ENCODE measurements at places on chromosomes 3 and 15.

DNA sequence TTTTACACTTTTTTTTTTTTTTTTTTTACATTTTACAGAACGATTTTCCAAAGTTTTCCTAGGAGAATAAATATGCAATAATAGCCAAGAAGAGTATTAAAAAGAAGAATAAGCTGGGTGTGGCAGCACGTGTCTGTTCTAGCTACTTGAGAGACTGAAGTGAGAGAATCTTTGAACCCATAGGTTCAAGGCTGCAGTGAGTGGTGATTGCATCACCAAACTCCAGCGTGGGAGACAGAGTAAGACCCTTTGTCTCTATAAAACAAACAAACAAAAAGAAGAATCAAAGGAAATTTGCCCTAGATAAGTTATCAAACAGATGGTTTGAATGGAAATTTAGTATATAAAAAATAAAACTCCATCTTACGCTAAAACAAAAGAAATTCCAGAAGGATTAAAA is 13.3 kb downstream of the XRN1 start:
- DNase-seq = no peak

DNA sequence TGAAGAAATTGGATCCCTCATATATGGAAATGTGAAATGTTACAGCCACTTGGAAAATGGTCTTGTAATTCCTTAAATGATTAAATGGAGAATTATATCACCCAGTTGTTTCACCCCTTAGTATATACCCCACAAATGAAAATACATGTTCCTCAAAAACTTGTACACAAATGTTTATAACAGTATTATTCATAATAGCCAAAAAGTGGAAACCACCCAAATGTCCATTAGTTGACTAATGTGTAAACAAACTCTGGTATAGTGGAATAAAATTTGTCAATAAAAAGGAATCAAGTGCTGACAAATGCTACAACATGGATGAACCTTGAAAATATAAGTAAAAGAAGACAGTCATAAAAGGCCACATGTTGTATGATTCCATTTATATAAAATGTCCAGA is 12.5 kb downstream of the FAM162A start:
- no peak for DNase-seq

DNA sequence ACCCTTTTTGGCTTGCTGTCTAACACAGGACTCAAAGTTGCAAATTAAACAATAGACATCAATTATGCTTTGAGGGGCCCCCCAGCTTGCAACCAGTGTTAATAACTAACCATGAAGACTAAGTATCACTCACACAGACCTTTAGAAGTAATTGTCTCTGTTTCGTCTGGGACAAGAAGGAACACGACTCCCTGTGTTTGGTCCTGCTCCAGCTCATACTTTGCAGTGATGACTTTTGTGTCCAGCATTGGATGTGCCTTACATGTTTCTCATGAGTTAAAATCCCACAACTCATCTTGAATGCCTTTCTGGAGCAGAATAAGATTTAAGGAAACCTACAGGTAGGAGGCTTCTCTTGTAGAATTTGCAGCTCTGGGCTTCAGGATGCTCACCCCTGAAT is 53.1 kb downstream of the GMNC start:
- no peak for DNase-seq

- no peak for DNase-seq
Observed at GRCh38 chr3:78221300-78221699, 1181.4 kb downstream of the ROBO2 start.

DNA sequence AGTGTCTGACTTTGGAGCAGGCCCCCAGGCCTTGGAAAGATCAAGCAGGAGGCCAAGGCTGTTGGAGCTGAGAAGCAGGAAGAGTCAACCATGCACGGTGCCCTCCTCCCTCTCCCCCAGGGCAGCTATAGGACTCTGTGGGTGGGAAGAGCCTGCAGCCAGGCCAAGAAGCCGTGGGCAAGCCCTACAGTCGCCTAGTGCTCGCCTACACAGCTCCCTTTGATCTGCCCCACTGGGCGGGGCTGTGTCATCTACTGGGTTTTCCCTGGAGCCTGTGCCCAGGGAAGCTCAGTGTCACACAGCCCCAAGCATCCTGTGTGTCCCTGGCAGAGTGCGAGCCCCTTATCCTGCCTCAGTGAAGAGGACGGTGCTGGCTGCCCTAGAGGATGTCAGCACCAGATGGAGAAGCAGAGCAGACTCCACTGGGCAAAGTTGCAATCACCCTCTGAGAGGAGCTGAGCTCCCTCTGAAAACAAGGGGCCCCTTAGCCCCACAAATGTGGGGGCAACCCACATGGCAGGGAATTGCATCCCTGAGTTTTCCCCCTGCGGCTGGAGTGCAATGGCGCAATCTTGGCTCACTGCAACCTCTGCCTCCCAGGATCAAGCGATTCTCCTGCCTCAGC is 72.2 kb downstream of the KLF13 start:
- DNase-seq = no peak

- no peak for DNase-seq
Observed at GRCh38 chr3:162802228-162802965, 1305.8 kb downstream of the OTOL1 start.

- no peak for DNase-seq
Observed at GRCh38 chr15:42214600-42214999, 6.5 kb upstream of the VPS39 start.

DNA sequence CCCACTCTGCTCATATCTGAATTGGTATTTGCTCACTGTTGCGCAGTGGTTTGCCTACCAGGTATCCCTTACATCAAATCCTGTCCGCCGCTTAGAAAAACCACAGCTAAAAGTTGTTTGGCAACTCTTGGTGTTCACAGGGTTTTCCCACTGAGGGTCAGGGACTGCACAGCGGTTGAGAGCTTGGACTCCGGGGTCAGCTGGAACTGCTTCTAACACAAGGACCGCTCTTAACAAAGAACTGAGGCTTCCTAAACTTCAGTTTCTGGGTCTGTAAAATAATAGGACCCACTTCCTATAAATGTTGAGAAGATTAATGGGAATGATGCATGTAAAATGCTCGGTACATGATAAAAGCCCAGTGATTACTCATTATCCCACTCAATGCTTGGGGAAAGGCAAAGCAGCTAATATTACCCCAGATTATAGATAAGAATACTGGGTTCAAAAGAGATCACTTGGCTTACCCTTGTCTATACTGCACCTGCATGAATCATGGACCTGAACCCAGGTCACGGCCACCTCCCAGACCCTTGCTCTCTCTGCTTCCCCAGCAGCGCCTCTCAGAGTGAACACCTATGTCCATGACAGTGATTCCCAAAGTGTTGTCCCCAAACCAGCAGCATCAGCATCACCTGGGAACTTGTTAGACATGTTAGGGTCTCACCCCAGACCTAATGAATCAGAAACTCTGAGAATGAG is 36.1 kb downstream of the LIPC start:
- DNase-seq = no peak

DNA sequence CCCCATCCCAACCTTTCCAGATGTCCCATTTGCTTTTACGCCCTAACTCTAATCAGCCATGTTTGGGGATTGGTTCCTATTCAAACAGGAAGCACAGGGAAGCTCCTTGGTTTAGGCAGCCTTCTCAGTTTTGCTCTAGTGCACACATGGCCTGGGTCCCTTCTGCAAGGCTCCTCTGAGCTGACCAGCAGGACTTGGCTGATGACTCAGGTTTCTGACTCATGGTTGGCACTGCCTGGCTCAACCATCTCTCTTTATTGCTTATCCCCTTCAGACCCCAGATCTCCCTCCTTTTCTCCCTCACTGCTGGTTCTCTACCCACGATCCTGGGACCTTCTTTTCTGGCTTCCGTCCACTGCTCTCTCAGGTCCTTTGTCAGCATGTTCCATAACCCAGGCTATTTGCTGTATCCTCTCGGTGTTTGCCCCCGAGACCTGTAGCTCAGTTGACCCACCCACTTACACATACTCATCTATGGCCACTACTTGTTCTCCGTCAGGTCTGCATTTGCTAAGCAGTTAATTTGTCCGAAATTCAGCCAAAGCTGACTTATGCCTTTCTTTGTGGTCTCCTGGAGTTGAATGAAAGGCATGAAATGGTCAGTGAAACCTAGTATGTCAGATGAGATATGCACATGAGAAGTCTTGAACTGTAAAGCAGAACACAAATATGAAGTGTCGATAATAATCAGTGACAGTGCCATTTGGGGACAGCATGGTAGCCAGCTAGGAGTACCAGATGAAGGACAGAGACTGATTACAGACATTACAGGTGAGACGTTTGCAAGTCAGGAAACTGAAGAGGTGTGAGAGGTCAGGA is 323.5 kb upstream of the ROPN1 start:
- DNase-seq = no peak

DNA sequence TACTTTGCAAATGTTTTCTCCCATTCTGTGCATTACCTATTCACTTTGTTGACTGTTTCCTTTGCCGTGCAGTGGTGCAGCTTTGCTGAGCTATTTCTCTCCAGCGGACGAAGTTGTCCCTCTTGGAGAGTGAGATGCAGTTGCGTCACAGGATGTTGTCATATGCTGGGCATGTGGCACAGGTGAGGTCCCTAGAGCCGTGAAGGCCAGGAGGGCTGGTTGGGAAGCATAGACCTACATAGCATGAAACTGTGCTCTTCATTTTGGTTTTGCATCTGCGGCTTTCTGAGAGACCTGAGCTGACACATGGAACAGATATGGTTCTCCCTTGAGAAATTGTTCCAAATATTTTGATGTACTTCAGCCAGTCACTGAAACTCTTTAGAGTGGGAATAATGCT is 108.5 kb downstream of the CACNA1D start:
- DNase-seq = no peak

GRCh38 chr3:48219543-48219942 is 3.8 kb upstream of the CAMP start:
- no peak for DNase-seq

- no peak for DNase-seq
Observed at GRCh38 chr3:31767920-31768319, 213.1 kb downstream of the OSBPL10 start.

GRCh38 chr3:167930453-167930852 is 165.3 kb downstream of the GOLIM4 start:
- DNase-seq = no peak

- DNase-seq = no peak
Observed at GRCh38 chr15:101398247-101398646, 91.3 kb downstream of the PCSK6 start.

GRCh38 chr3:67875858-67876257 is 221.4 kb upstream of the SUCLG2 start:
- DNase-seq = no peak

DNA sequence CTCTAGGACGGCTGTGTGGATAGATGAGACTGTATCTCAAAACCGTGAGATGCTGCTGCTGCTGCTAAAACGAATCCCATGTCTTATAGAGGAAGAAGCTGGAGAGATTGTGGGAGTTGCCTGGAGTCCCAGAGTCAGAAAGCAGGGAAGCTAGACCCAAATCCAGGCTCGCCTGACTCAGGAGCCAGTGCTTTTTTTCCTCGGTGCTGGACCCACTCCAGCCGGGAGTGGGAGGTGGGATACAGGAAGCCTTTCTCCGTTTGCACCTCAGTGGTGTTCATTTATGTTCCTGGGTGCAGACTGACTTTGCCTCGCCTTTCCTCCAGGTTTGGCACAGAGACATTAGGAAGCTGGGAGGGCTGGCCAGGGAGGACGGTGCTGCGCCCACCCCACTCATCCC is 150.9 kb upstream of the LINGO1 start:
- DNase-seq = no peak

- no peak for DNase-seq
Observed at GRCh38 chr3:139440639-139441556, 35.4 kb downstream of the RBP2 start.

DNA sequence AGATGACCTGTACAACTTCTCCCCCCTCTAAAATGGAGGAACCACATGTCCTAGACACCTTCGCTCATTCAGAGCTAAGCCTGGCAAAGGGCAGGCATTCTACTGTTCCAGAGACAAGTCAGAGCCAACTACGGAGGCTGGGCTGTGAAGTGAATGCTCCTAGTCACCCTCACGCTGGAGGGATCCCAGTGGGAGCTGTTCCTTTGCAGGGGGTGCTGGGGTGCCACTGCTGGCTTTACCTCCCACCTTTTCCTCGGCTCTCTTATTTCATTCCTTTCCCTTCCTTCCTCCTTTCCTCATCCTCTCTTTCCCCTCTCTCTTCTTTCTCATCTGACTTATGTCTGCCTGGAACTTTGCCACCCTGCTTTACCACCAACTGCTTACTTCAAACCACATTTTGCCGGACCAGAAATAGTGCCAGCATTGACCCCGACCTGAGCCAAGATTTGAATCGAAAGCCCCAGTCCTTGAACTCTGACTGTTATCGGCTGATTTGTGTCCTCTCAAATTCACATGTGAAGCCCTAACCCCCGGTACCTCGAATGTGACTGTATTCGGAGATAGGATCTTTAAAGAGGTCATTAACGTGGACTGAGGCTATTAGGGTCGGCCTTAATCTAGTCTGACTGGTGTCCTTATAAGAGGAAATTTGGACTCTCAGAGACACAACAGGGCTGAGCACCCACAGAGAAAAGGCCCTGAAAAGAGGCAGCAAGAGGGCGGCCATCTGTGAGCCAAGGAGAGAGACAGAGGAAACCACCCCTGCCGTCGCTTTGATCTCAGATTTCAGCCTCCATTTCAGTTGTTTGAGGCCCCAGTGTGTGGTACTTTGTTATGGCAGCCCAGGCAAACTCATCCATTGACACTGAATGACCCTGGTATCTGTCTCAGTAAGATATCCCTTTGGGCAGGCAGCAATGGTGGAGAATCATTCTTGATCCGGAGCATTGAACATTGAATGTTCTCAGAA is 31.3 kb upstream of the TBC1D21 start:
- DNase-seq = no peak

GRCh38 chr3:71299160-71299559 is 284.4 kb downstream of the FOXP1 start:
- no peak for DNase-seq

Measured in stimulated activated naive CD8-positive, alpha-beta T cell treated with anti-CD3 and anti-CD28 coated beads, Interleukin-15, amount 100 ng/mL, for 72 hours (primary cell).